EH (cell line): ENCODE measurements at places on chromosomes 16 and 17.

GRCh38 chr17:75367312-75367711 is 38.2 kb downstream of the GRB2 start:
- peak; percentile 46 for DNase-seq

- no peak for DNase-seq
These were observed 3.8 kb downstream of the NUDT16L1 start for GRCh38 chr16:4696905-4697847.

DNA sequence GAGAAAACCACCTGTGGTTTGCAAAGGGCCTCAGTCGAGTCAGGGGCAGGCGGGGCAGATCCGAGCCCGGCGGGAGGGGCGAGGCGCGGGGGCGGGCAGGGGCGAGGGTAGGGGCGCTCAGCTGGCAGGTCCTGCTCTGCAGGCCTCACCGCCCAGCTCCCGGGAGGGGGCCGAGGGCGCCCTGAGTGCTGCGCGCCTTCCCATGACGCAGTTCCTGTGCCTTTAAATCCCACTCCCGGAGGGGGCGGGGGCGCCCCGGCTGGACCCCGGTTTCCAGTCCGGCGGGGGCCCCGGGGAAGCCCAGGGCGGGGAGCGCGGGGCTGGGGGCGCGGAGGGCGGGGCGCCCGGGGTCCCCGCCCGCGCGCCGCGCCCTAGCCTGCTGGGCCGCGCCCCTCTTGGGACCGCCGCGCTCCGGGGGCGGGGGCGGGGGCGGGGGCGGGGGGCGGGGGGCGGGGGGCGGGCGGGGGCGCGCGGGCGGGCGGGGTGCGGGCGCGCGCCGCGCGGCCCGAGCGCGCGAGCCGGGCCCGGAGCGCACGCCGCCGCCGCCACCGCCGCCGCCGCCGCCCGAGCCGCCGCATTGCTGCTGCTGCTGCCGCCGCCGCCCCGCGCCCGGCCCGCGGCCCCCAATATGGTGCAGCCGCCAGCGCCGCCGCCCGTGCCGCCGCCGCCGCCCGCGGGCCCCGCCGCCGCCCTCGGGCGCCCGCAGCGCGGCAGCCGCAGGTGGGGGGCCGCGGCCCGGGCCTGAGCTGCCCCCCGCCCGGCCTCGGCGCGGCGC is at the start of gene JPH3:
Gene JPH3 (plus strand): TSS at position 508 of the 775 bp plus-strand sequence. CDS start 639 bp downstream, outside the sequence.
- DNase-seq: no peak

DNA sequence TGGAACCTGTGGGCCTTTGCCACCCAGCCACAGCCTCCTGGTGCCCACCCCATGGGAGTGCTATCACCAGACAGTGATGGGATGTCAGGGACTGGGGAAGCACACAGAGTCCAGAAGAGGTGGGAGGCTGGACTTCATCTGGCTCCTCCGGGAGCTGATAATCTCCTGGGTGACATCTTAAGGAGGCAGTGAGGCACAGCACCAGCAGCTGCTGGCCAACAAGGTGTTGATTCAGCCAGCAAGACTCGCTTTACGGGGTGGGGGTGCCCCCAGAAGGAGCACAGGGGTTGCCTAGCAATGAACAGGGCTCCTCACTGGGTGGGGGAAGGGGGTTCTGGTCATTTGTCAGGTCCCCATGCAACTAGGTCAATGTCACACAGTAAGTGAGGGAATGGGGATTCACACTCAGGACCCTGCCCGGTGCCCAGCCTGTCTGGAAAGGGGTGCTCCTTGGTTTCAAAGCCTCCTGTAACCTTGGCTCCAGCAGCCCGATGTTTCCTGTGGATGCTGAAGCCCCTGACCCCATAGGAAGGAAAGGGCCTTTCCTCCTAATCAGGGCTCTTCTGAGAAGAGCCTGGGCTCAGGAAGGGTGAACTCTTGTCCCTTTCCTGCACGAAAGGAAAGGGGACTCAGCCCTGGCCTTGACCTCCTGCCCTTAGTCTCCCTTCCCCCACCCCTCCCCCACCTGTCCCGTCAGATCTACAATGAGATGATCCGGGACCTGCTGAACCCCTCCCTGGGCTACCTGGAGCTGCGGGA is 17.7 kb downstream of the KIF19 start:
- DNase-seq: no peak

GRCh38 chr17:1100382-1100781 is 79.4 kb downstream of the ABR start:
- no peak for DNase-seq

DNA sequence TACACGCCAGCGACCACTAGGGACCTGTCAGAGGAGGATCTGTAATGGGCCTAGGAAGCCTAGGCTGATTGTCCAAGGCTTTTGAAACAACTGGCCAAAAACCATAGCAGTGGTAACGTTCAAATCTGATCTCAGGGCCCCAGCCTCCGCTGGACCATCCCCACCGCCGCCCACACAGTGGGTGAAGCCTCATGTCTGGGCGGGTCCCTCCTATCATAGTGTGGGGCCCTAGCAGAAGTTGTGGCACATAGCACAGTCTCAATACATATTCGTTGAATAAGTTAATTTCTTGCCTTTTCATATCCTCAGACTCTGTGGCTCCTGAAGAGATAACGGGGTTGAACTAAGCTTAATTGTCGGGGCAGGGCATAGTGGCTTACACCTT is 818 bp downstream of the DPH1 start:
- DNase-seq: no peak

DNA sequence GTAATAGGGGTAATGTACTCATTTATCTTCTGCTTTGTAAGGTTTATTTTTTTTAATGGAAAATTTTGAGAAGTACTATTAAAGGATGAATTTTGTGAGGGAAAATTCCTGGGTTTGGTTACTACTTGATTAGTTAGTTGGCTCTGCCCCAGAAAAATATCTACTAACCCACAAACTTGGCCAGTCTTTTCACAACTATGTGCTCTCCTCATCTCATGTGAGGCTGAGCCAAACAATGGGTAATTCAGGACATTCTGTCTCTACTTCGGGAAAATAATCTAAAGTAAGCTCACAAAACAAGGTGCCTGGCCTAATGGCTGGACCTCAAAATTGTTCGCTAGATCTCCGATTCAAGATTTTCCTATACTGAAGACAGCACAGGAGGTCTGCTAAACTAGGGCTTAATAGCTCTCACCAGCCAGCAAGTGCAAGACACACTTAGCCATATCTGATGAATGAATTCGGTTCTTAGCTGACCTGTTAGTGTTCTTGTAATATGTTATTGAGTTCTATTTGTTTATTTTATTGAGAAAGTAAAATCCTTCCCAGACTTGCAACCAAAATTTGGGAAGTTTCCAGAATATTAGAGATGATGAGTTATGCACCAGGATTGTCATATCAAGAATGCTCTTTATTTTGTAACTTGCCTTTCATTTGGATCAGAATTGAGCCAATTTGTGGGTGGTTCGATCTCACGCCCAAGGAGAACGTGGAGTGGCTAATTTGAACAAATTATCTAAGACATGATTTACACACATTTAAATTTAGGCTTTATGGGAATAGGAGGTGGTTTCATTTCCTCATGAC is 5.7 kb downstream of the KCNJ16 start:
- DNase-seq: peak; percentile 6

GRCh38 chr16:72992142-72992601 is 55.8 kb downstream of the ZFHX3 start:
- no peak for DNase-seq

DNA sequence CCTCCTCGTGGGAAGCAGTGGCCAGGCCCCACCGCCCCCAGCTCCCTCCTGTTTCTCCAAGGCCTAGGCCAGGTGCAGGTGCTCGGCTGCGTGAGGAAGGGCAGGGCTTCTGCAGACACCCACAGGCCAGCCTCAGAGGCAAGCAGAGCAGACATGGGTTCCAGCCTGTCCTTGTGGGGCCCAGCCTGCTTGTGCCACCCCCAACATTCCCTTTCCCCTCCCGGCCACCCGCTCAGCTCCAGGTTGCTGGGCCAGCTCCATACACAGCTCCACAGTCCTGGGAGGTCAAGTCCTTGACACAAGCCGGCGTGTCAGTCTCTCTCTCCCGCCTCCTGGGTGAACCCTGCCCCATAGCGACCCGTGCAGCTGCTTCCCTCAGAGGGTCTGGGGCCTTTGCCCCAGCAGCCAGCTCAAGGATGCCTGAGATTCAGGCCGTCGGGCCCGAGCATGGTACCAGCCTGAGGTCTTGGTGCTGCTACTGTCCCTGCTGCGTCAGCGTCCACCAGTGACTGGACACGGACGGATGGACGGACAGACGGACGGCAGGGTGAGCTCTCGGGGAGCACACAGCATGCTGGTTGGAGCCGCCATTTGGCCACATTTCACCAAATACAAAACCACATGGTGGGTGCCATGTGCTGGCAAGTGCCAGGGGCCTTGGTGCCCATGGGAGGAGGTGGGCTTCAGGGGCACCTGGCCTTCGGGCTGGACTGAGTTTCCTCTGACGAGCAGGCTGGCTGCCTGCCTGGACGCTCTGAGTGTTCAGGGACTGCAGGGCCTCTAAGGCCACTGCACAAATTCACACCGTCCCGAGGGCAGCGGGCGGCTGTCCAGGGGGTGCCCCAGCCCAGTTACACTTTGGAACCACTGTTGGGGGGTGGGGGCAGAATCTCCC is 8.0 kb downstream of the SECTM1 start:
- DNase-seq: no peak

- DNase-seq: no peak
These were observed 323.7 kb upstream of the TBX2 start for GRCh38 chr17:61075988-61076387.

GRCh38 chr17:79138826-79139225 is 64.2 kb downstream of the ENGASE start:
- no peak for DNase-seq

DNA sequence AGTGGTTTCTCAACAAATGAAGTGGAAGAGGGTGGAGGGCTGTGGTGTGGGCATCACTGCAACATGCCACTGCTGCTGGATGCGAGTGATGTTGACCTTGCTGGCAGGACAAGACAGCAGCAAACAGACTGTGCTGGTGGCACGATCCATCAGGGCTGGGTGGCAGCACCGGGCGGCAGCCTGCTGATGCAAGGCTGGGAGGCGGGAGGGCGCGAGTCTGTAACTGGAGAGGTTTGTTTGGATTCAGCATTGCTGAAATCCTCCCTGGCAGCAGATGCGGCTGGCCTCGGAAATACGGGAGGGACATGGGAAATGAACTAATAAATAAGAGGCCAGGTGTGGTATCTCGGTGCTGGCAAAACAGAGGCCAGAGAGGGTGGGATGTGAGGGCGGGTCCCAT is 224.2 kb downstream of the ENGASE start:
- DNase-seq: no peak

DNA sequence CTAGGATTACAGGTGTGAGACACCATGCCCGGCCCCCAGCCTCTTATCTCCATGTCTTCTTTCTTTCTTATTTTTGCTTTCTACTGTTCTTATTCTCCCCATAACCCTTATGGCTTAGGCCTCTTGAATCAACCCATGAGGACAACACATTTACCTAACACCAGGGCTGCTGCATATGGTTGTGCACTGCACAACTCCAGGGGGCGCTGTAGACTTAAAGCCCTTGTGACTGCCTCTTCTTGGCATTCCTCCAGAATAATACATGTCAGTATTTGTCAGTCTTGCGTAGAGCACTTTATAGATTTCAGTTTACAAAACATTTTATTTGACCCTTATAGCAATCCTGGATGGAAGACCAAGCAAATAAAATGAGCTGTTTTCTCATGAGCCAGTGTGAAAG is 225.0 kb upstream of the SALL1 start:
- no peak for DNase-seq

- no peak for DNase-seq
These were observed 11.3 kb upstream of the PITPNM3 start for GRCh38 chr17:6567528-6568183.

DNA sequence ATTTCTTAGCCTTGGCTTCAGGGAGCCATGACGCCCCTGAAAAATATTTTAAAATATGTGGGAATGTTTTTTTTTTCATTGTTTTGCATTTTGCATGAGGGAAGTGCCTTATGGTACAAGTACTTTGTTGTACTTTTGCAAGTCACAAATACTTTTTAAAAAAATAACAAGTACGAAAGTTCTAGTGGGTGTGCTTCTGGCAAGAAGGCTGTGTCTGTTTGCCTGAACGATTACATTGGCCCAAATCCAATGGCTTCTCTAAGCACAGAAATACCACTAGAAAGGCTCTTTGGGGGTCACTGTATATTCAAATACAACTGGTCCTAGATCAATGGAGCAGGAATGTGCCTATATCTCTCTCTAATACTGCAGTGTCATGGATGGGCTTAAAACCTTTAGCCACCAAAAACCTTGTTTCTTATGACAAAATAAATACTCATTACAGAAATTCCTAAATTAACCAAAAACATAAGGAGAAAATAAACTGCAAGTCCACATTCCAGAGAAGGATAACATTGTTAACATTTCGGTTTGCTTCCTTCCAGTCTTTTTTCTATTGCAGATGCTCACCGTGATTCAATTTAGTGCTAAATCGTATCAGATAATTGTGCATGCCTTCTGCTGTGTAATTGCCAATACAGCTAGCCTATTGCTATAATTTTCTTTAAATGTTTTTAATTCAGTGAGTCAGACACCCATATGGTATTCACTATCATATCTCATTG is 97.4 kb downstream of the VAT1L start:
- peak; percentile 54 for DNase-seq

DNA sequence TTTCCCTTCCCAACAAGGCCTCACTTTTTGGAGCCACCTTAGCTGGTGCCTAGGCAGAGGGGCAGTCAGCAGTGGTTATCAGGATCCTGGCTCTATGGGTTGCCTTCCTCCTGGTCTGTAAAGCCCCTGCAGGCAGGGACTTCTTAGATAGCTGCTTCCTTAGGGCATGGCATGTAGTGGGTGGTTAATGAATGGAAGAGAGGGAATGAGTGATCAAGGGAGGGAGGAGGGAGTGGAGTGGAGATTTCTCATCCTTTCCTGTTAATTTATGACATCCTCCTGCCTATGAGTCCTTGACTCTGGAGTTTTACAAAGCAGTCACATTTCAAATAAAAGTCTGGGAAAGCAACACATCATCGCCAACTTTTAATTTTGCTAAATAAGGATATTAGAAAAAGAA is 40.7 kb downstream of the SNX20 start:
- no peak for DNase-seq

DNA sequence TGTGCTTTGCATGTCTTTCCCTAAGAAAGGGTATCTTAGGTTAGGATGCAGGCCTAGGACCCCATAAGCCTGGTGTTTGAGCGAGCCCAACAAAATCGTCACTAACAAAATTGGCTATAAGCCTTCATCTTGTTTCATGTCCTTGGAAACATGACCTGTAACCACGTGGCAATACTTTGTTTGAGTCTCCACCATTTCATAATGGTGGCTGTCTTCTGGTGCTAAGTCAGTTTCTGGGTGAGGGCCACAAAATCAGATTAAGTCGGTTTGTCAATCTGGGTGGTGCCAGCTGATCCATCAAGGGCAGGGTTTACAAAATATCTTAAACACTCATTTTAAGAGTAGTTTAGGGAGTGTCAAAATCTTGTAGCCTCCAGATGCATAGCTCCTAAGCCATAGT is 33.0 kb downstream of the C16orf54 start:
- DNase-seq: no peak
